Left renal pelvis (tissue), 4 donors: ENCODE measurements at places on chromosomes 12 and 14.

DNA sequence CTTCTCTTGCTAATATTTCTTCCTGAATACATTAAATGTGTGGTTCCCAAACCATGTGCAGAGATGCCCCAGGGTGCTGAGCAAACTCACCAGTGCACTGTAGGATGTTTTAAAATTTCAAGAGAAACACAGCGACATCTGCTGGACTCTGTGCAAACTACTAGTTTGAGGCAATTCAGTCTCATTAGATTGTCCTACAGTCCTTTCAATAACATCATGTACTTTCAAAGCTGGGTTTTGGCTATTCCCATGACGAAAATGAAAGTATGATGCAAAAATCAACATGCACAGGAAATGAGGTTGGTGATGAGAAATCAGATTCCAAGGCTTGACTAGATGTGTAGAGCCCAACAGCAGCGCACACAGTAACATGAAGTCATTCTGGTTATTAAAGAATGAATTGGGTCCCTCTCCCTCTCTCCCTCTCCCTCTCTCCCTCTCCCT lies 66.3 kb downstream of the CLIP1 start:
- DNase-seq: peak; percentile 18

GRCh38 chr12:26512213-26512612 lies 316.8 kb downstream of the SSPN start:
- DNase-seq: no peak

GRCh38 chr14:57875296-57875695 lies 9.4 kb upstream of the SLC35F4 start:
- DNase-seq: no peak

DNA sequence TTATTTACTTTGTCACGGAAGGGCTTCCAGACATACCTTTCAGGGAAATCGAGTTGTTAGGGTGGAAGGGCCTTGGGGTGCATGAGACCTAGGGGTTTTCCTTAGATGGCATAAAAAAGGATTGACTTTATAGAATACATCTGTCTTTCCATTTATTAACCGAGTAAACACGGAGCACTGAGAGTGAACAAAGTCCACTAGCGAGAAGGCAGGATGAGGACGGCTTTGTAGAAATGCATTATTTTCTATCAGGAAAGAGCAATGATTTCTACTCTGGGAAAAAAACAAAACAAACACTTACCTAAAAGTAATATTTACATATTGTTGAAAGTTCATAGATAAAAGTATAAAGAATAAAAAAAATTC lies 91.8 kb downstream of the RCOR1 start:
- no peak for DNase-seq

DNA sequence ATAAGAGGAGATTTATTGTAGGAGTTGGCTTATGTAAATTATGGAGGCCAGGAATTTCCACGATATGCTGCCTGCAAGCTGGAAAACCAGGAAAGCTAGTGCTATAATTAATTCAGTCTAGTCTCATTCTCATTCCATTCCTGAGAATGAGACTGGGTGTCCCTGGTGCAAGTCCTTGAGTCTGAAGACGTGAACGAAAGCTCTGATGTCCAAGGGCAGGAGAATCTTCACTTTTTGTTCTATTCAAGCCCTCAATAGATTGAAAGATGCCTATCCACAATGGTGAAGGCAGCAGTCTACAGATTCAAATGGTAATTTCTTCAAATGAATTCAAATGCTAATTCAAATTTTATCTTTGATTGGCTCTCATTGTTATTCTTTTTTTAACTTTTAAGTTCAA lies 851.1 kb upstream of the MGAT4C start:
- no peak for DNase-seq
